Osteoblast (primary cell): ENCODE measurements at places on chromosomes 3 and 15.
A peak's percentile ranks its signal among the peaks of the same experiment; 100 is the strongest.

GRCh38 chr15:83897037-83897436, 243.1 kb downstream of the ADAMTSL3 start:
- no peak for DNase-seq

DNA sequence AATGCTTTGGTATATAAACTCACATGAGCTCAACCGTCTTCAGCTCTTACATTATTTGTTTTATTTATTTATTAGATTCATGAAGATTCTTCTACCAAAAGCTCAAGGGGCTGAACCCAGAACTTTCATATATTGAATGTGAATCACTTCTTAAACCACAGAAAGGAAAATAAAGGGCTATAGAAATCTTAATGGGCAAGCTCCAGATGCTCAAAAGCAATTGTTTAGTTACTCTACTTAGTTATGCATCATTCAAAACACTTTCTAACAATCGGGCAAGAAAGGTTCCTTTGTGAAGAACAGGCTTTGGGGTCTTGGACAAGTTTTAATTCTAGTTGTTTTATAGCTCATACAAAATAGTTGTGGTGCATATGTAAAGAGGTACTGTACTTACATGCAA, 380.2 kb downstream of the TIGIT start:
- DNase-seq: no peak

DNA sequence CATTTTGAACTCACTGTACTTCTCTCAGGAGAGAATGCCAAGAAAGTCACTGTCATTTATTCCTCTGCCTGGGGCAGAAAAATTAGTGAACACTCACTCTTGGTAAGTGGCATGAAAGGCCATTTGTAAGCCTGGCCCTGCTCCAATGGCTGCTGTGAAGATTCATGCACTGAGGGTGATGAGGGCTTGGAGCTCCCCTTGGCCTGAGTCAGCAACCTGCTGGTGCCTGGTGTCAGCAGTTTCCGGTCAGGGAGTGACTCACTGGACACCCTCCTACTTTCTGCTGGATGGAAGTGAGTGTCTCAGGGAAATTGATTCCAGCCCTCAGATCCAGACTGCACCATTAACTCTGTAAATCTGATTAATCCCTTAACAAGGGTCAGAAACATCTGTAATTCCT, 37.6 kb downstream of the TRA2B start:
- DNase-seq: peak; percentile 95

GRCh38 chr3:42020684-42021307, 58.9 kb upstream of the ULK4 start:
- peak; percentile 95 for DNase-seq

DNA sequence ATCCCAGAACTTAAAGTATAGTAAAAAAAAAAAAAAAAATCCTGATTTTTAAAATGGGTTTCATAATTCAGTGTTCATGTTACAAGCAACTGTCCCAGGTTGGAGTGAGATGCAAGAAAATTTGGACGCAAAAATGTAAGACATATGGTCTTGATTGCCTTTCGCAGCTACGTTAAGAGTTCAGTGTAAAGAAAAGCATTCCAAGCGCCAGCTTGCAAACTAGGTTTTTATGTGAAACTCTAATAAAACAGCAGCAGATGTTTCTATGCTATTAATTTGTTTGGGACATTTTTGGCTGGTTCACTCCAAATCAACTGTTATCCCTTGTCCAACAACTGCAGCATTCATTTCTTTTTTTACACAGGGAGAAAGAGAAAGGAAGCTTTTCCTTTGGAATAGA, 957.8 kb downstream of the ROBO1 start:
- no peak for DNase-seq

GRCh38 chr3:15676259-15676658, 74.7 kb downstream of the BTD start:
- no peak for DNase-seq

DNA sequence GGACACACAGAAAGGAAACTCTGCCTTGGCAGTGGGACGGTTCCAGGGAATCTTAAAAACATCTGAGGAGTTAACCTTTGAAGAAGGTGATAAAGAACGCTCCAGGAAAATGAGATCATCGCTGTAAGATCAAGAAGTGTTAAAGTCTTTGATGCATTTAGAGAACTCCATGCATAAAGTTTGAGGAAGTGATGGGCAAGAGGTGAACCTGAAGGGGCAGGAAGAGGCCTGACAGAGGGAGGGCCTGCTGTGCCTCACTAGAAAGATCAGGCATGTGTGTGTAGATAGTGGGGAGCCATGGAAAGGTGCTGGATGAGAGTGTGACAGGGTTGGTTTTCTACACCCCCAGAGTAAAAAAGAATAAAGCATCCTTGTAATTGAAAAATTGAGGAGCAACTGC, 889.2 kb downstream of the MCTP2 start:
- no peak for DNase-seq

- no peak for DNase-seq
Measured at GRCh38 chr3:133827684-133828083, 22.1 kb downstream of the SRPRB start.

- no peak for DNase-seq
Measured at GRCh38 chr3:141790171-141790570, 27.0 kb downstream of the GRK7 start.

DNA sequence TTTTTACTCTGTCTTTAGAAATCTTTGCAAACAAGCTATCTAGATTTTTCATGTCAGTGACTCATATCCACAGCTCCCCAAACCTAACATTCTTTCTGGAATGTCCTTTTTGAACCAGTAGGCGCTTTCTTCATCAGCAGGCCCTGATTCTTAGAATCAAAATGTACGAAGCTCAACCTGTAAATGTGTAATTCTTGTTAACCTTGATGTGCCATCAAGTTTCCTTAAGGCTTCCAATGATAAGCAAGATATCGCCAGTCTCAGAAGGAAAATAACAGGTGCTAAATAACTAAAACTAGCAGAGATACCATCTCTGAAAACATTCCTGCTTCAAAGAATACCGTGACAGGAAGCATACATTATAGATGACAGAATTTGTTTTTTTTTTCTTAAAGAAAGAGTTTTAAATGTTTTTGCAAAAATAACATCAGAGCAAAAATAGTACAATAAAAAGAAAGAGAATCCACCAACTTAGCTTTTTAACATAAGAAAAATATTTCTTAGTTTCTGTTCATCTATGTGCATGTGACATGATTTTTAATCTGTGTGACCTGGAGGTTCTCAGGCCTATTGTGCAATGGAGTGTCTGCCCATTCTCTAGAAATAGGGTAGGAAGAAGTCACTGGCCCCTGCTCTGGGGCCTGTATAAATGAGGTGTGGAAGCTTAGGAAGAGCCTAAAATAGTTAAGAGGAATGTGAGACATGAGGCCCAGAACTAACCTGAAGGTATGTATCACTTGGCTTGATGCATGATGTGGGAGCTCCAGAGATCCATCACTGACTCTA, 14.7 kb upstream of the SECISBP2L start:
- DNase-seq: peak; percentile 48

DNA sequence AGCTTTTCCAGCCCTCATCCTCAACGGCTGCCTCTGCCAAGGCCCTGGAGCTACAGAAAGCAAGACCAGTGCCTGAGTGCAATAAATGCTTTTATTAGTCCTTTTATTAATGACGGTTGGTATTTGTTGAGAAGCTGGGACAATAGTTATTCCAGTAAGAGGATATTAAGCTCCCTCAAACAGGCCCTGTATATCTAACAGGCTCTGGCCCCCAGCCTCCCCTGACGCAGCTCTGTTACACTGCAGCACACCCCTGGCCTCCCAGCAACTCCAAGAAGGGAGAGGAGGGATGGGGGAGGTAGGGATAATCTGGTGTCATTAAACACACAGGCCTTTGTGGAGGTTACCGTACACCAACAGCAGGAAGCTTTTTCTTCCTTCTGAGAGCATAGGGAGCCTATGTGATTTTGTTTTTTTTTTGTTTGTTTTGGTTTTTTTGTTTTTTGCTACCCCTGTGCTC, 30.8 kb upstream of the MAGEF1 start:
- no peak for DNase-seq

DNA sequence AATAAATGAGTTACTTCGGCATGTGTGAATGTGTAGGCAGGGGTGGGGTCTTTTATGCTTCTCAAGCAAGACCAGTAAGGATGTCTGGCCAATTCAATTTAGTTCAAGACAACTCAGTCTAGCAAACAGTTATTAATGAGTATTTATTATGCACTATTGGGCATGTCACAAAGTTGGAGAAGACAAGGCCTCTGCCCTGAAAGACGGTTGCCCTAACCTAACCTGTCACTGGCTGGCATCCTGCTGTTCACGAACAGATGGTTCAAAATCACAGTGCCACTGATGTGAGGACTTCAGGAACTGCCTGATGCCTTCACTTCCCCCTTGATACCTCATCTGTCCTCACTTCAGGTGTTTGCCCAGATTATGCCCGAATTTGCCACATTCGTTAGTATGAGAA, 217.8 kb downstream of the SOX2 start:
- no peak for DNase-seq

GRCh38 chr15:90789462-90789861, 72.3 kb downstream of the BLM start:
- no peak for DNase-seq

DNA sequence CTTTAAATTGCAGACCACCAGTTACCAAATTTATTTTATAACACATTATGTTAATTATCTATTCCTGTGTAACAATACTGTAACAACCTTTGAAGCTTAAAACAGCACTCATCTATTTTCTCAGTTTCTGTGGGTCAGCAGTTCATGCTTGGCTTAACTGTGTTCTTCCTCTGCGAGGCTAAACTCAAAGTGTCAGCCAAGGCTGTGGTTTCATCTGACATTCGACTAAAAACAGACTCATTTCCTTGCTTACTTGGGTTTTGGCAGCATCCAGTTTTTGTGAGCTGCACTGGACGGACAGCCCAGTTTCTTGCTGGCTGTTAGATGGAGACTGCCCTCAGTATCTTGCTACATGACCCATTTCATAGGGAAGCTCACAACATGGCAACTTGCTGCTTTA, 247.3 kb upstream of the KCNH8 start:
- DNase-seq: no peak

DNA sequence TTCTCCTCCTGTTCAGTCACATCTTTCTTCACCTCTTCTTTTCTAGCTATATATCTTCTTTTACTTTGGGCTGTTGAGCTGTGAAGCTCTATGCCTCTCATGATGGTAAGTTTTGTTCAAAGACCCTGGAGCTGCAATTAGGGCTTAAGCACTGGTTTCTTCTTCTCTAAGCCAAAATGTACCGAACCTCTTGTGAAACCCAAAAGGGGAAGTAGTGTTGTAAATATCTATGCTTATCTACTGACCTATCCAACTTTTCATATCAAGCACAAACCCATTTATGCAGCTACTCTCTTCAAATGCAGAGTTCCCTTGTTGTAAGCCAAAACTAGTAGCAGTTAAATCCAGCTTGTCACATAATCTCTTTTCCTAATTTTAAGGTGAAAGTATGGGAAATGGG, 123.6 kb upstream of the CD96 start:
- DNase-seq: no peak
